ENCODE measurements at places on chromosomes 11 and 22. TPM values are rescaled to one million over a fixed set of nuclear protein-coding genes. Genes with fewer than 3 reads are reported as not detected.
A peak's percentile ranks its signal among the peaks of the same experiment; 100 is the strongest.

Gene KCNQ1
- total RNA-seq: 0.79 TPM

Gene DDX10
- total RNA-seq: 13.1 TPM

Gene PVALB
- not detected for total RNA-seq

Gene OR52N2
- total RNA-seq: not detected

Gene HSPB2
- 0.19 TPM for total RNA-seq

GRCh38 chr11:44505581-44506054 lies 59.8 kb upstream of the CD82 start:
- no peaks in the 10 kb centered on the region for H3K27me3 ChIP-seq
- H3K4me1 ChIP-seq: no peaks in the 10 kb centered on the region
- H3K4me3 ChIP-seq: no peak overlapping the region

GRCh38 chr22:45887202-45888131 lies 89.5 kb downstream of the WNT7B start:
- H3K27ac ChIP-seq: peak overlapping the region; percentile 5
- H3K4me3 ChIP-seq: no peak overlapping the region
- H3K27me3 ChIP-seq: peaks cover 81% of the 10 kb centered on the region
- H3K36me3 ChIP-seq: no peaks in the 10 kb centered on the region
- H3K4me1 ChIP-seq: peaks cover 56% of the 10 kb centered on the region

GRCh38 chr22:36829370-36830002 lies 12.7 kb upstream of the PVALB start:
- H3K4me3 ChIP-seq: no peak overlapping the region
- DNase-seq: no peak
- no peaks in the 10 kb centered on the region for H3K4me1 ChIP-seq
- H3K36me3 ChIP-seq: no peaks in the 10 kb centered on the region
- H3K27me3 ChIP-seq: no peaks in the 10 kb centered on the region
- H3K27ac ChIP-seq: no peak overlapping the region

GRCh38 chr11:324156-324555 lies 3.5 kb upstream of the IFITM3 start:
- no peaks in the 10 kb centered on the region for H3K27me3 ChIP-seq
- no peaks in the 10 kb centered on the region for H3K36me3 ChIP-seq
- H3K27ac ChIP-seq: peak overlapping the region; percentile 42
- H3K4me3 ChIP-seq: no peak overlapping the region
- DNase-seq: no peak
- H3K4me1 ChIP-seq: peaks cover 35% of the 10 kb centered on the region

GRCh38 chr11:47335733-47336132 lies 16.8 kb downstream of the MYBPC3 start:
- no peak overlapping the region for H3K27ac ChIP-seq
- H3K4me3 ChIP-seq: no peak overlapping the region
- H3K27me3 ChIP-seq: no peaks in the 10 kb centered on the region
- H3K36me3 ChIP-seq: no peaks in the 10 kb centered on the region
- no peaks in the 10 kb centered on the region for H3K4me1 ChIP-seq

DNA sequence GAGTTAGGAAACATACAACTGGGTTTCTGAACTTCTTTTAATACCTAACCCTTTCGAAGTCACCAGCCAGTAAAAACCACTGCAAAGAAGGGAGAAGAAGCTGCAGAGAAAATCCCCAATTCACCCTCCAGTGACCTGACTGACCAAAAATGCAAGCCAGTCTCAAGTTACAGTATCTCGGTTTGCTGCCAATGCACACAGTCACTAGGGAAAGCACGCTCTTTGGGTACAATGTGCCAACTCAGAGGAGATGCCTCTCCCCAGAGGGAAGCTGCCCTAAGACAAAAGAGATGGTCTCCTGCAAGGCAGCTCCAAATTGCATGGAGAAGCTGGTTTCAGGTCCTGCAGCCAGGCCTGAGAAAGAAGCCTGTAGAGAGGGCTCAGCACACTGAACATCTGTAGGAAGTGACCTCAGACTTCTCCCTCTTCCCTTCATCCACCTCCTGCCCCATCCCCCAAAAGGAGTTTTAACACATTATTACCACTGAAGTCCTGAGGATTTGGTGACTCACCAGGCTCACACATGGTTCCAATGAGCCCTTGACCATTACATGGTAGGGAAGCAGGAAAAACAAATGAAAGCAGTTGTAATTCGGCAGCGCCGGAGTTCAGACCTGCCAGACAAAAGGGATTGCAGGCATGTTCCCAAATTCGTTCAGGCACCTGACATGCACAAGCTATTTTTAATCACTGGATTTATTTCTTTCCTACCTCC lies 90.1 kb downstream of the ETS1 start:
- H3K36me3 ChIP-seq: no peaks in the 10 kb centered on the region
- peak overlapping the region; percentile 61 for H3K27ac ChIP-seq
- peak overlapping the region; percentile 45 for H3K4me3 ChIP-seq
- peaks cover 19% of the 10 kb centered on the region for H3K4me1 ChIP-seq

GRCh38 chr22:48091060-48091650 lies 1328.7 kb downstream of the TBC1D22A start:
- no peak for DNase-seq
- no peaks in the 10 kb centered on the region for H3K27me3 ChIP-seq
- no peaks in the 10 kb centered on the region for H3K36me3 ChIP-seq
- peaks cover 17% of the 10 kb centered on the region for H3K4me1 ChIP-seq

GRCh38 chr22:49785841-49786471 lies 41.7 kb downstream of the BRD1 start:
- no peak overlapping the region for H3K27ac ChIP-seq
- no peak for DNase-seq
- no peak overlapping the region for H3K4me3 ChIP-seq
- H3K4me1 ChIP-seq: peaks cover 30% of the 10 kb centered on the region
- H3K27me3 ChIP-seq: no peaks in the 10 kb centered on the region

- H3K36me3 ChIP-seq: no peaks in the 10 kb centered on the region
- H3K4me1 ChIP-seq: no peaks in the 10 kb centered on the region
- no peaks in the 10 kb centered on the region for H3K27me3 ChIP-seq
- H3K27ac ChIP-seq: no peak overlapping the region
- no peak for DNase-seq
These were observed 350.4 kb upstream of the B3GAT1 start for GRCh38 chr11:134762248-134763029.

DNA sequence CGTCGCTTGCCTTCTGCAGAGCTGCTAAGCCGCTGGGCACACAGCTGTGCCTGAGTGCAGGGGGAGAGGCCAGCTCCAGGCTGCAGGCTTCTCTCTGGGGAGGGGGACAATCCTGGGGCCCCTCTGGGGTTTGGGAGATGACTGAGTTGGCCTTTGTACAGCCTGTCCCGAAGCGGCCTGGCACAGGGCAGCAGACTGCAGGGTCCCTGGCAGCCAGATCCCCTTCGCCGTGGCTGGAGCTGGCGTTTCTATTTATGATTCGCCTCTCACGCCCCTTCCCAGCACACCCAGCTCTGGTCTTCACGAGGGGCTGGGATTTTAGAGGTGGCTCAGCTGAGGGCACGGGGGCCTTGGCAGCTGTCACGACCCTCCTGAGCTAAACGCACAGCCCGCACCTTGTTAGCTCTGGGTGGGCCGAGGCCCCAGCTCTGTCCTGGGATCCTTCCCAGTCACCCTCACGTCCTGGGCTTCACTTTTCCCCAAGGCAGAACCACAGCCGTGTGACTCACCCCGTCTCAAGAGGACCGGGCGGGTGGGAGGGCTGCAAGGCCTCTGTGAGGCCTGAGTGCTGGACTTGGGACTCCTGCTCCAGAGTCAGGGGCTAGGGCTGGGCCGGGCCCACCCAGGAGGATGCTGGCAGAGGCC lies 18.4 kb downstream of the OSBPL5 start:
- H3K36me3 ChIP-seq: peaks cover 34% of the 10 kb centered on the region
- H3K27ac ChIP-seq: peak overlapping the region; percentile 39
- H3K4me1 ChIP-seq: peaks cover 79% of the 10 kb centered on the region
- DNase-seq: no peak
- H3K27me3 ChIP-seq: no peaks in the 10 kb centered on the region
- H3K4me3 ChIP-seq: no peak overlapping the region

DNA sequence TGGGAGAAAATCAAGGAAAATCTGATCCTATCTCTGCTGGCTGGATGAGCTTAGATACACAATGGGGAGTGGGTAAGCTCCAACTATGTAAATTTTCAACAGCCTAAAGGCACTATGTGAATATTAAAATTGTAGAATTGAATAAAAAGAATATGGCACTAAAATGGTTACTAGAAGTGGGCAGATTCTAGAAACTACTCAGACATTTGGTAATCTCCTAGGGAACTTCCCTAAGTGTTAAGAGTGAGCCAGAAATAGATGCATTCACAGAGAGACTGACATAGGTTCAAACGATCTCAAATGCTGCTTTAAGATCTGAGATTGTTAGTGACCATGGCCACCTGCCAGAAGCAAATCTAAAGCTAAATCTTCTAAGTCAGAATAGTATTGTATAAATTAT lies 4.3 kb upstream of the OR52E1 start:
- no peak overlapping the region for H3K27ac ChIP-seq
- H3K4me3 ChIP-seq: no peak overlapping the region
- no peaks in the 10 kb centered on the region for H3K4me1 ChIP-seq
- no peaks in the 10 kb centered on the region for H3K27me3 ChIP-seq
- H3K36me3 ChIP-seq: no peaks in the 10 kb centered on the region

GRCh38 chr22:17789379-17790200 lies 15.3 kb upstream of the BID start:
- no peak for DNase-seq
- no peaks in the 10 kb centered on the region for H3K27me3 ChIP-seq
- peaks cover 13% of the 10 kb centered on the region for H3K4me1 ChIP-seq
- no peak overlapping the region for H3K27ac ChIP-seq

- no peaks in the 10 kb centered on the region for H3K36me3 ChIP-seq
- H3K4me1 ChIP-seq: no peaks in the 10 kb centered on the region
- peak overlapping the region; percentile 93 for H3K27ac ChIP-seq
- peaks cover 6% of the 10 kb centered on the region for H3K27me3 ChIP-seq
- H3K4me3 ChIP-seq: peak overlapping the region; percentile 73
- DNase-seq: no peak
These were observed 133.6 kb upstream of the C11orf58 start for GRCh38 chr11:16604794-16605388.

DNA sequence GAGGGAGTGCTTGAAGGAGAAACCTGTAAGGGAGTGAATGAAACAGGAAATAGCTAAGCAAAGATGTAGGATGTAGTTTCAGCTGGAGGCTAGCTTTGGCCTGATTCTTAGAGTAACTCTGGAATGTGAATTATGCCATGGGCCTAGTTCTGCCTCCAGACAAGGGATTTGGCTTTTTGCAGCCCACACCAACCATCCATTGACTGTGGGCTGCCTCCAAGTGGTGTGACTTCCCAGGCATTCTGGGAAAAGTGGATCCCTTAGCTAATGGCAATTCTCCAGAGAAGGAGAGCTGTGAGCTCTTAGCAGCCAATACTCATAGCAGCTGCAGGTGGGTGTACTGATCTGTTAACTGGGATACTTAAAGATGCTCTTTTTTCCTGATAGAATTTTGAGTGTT lies 2.0 kb upstream of the OR9I1 start:
- no peak overlapping the region for H3K4me3 ChIP-seq
- H3K36me3 ChIP-seq: no peaks in the 10 kb centered on the region
- no peaks in the 10 kb centered on the region for H3K27me3 ChIP-seq
- H3K27ac ChIP-seq: no peak overlapping the region

DNA sequence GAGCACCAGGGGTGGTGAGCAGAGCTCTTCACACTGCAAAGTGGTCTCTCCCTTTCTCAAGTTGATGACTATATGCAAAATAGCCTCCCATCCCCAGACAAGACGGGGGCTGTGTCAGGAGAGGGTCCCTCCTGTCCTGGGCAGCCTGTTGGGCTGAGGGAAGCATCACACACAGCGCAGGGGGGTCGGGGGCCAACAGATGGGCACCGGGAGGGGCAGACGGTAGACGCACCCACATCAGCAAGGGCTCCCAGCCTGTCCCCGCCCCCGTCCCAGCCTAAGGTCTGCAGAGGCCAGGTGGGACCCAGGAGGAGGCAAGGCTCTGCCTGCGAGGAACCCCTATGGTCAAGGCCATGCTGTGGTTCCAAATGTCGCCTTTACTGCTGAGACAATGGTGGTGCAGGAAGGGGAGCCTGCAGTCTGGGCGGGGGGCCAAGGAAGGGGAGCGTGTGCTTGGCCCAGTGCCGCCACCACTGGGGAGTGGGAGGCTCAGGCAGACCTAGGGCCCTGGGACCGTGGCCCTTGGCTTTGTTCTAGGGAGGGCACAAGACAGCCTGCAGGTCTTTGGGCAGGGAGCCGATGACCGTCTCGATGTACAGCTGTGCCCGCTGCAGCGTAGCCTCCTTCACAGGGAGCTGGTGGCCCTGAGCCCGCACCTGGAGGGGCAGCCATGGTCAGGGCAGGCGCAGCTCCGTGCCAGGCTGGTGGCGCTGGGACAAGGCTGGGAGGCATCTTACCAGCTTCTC lies 4.3 kb upstream of the PLXNB2 start:
- no peak for DNase-seq
- H3K36me3 ChIP-seq: no peaks in the 10 kb centered on the region
- H3K4me3 ChIP-seq: no peak overlapping the region
- peaks cover 22% of the 10 kb centered on the region for H3K4me1 ChIP-seq

- H3K27me3 ChIP-seq: no peaks in the 10 kb centered on the region
- H3K4me3 ChIP-seq: no peak overlapping the region
These were observed 20.8 kb downstream of the TUBGCP6 start for GRCh38 chr22:50224071-50224470.

- no peaks in the 10 kb centered on the region for H3K27me3 ChIP-seq
- H3K4me3 ChIP-seq: no peak overlapping the region
- H3K36me3 ChIP-seq: no peaks in the 10 kb centered on the region
These were observed 51.2 kb upstream of the OR4B1 start for GRCh38 chr11:48165426-48165825.

DNA sequence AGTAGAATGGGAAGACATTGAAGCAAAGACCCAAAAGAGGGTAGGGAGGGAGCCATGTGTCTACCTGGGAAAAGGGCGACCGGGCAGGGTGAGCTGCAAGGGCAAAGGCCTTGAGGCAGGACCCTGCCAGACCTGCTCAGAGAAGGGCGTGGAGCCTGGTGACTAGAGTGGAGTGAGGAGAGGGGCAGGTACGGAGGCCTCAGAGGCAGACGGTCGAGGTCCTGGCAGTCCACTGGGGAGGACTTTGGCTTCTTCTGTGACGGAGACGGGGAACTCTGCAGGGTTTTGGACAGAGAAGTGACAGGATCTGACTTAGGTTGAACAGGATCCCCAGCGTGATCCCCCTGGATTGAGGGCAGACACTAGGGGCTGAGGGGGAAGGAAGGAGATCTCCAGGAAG lies 12.9 kb downstream of the RIBC2 start:
- H3K27ac ChIP-seq: no peak overlapping the region
- H3K36me3 ChIP-seq: no peaks in the 10 kb centered on the region
- no peaks in the 10 kb centered on the region for H3K27me3 ChIP-seq
- H3K4me3 ChIP-seq: no peak overlapping the region
- DNase-seq: no peak
- H3K4me1 ChIP-seq: peaks cover 23% of the 10 kb centered on the region

GRCh38 chr11:92393218-92393617 lies 168.6 kb downstream of the FAT3 start:
- no peaks in the 10 kb centered on the region for H3K36me3 ChIP-seq
- H3K4me1 ChIP-seq: no peaks in the 10 kb centered on the region
- H3K4me3 ChIP-seq: no peak overlapping the region
- H3K27me3 ChIP-seq: no peaks in the 10 kb centered on the region
- DNase-seq: no peak
- no peak overlapping the region for H3K27ac ChIP-seq

GRCh38 chr22:30866216-30866615 lies 102.4 kb downstream of the MORC2 start:
- H3K4me1 ChIP-seq: no peaks in the 10 kb centered on the region
- H3K4me3 ChIP-seq: no peak overlapping the region
